Fibroblast of gingiva (primary cell): ENCODE measurements at places on chromosomes 12 and 14.

GRCh38 chr12:106333756-106334155 lies 23.8 kb upstream of the POLR3B start:
- no peak for DNase-seq

GRCh38 chr14:61573321-61573720 lies 122.0 kb upstream of the HIF1A start:
- DNase-seq: no peak

DNA sequence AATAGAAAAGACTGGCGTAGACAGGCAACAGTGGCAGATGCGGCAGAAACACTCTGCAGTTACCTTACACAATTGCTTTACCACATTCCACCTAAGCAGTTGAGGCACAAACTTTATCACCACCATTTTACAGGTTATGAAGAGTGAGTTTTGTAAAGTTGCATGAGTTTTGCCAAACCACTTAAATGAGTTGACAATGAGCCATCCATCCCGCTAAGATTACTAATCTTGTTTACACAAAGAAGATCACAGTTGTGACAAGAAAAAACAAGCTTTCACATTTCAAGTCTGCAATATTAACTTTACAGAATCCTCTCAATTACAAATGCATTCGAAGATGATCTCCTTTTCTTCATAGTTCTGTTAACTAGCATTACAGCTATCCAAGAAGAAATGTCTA lies 1.8 kb downstream of the TMCC3 start:
- DNase-seq: no peak

GRCh38 chr12:100375038-100375735 lies 18.3 kb downstream of the SLC17A8 start:
- peak; percentile 73 for DNase-seq

DNA sequence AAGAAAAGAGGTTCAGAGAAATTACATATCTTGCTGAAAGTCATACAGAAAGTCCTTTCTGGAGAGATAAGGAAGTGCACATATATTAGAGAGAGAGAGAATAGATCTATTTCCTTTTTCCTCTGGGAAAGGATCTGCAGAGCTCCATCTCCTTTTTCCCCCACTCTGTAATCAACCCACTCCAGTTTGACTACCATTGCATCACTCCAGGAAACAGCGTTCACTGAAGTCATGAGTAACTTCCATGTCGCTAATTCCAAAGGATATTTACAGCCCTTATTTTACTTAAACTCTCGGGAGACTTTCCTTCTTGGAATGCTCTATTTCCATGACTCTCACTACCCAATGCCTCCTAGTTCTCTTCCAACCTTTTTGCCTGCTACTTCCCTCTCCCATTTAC lies 72.5 kb upstream of the PARP11 start:
- no peak for DNase-seq

- DNase-seq: peak; percentile 3
Observed at GRCh38 chr12:99767809-99768208, 120.3 kb downstream of the GARIN6 start.

DNA sequence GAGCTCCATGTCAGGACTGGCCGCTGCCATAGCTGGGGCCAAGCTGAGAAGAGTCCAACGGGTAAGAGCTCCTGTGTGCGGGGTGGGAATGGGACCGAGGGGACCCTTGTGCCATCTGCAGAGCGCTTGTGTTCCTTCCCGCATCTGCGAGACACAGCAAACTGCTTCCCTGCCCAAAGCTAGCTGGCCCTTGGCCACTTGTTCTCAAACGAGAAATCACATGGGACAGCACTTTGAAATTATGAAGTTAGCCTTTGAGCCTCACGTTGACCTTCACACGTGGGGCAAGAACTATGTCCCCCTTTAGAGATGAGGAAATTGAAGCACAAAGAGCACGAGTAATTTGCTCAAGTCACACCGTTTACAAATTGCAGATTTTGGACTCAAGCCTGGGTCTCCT lies 30.8 kb downstream of the DEGS2 start:
- no peak for DNase-seq

DNA sequence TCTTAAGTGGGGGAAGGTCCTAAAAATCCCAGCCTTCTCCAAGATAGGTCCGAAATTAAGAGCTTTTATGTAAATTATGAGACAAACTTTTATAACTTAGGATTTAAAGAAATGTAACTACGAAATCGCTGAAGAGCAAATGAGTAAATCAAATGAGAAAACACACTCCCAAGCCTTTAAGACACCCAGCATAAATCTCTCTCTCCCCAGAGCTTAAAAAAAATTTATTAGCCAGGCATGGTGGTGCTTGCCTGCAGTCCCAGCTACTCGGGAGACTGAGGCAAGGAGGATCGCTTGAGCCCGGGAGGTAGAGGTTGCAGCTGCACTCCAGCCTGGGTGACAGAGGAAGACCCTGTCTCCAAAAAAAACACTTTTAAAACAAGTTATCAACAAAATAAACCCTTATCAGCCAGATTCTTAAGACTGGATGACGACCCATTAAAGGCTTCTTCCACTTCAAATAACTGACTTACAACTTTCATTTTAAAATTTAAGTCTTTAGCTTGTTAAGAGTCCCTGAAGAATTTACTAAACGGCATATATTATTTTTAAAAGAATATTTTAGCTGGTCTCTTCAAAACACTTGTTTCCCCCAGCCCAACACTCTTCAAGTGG lies 3.2 kb downstream of the PTGES3 start:
- DNase-seq: no peak

DNA sequence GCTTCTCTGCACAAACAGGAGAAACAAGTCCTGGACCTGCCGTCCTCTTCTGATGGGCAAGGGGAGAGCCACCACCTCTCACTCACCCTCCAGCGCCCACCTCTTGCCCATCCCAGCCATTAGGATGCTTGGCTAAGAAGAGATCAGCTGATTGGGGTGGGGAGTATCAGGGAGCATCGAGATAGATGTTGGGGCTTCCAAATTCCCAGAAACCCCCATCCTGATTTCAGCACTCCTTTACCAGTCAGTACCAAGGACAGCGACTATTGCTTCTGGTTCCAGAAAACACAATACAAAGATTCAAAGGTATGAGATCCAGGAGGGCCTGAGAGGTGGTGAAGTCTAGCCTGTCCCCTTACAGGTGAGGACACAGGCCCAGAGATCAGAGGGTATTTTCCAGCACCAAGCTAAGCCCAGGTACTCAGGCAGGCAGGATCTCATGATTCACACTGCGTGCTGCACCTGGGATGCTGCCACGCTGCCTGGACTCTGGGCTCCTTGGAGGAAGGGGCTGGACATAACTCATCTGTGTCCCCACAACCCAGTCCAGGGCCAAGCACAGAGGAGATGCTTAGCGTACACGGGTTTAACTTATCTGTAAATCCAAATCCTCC lies 76.6 kb downstream of the TUNAR start:
- DNase-seq: no peak

- no peak for DNase-seq
Observed at GRCh38 chr12:92553389-92553788, 149.4 kb upstream of the PLEKHG7 start.

DNA sequence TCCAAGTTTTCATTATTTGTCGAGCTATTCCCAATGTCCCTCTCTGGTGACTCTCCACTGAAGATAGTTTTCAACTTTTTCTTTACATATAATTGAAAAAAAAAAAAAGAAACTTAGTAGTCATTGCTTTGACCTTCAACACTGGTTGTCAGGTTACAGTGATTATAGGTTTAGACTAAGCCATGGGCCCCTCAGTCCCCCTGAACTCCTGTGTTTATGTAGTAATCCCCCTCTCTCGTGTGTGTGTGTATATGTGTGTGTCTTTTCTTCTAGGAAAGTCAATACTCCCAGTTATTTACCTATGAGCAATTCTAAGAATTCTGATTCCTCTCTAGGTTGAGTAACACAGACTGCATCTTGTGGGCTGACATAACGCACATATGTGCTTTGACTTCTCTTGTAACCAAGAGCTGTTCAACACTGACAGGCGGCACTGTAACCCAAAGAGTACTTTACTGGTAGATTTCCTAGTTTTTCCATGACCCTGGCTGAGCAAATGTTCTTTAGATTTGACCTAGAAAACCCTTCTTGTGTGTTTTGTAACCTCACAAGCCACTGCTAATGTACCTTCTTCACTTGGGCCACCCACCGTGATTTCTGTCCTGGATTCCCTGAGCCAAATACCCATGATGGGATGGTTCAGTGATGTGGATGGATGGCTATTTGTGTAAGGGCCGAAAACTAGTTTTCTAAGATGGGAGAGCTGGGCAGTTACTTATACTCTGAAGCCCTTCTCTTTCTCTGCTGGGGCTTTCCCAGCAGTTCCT lies 15.0 kb upstream of the MANSC4 start:
- no peak for DNase-seq

GRCh38 chr12:3704512-3705353 lies 48.2 kb downstream of the CRACR2A start:
- peak; percentile 63 for DNase-seq

- no peak for DNase-seq
Observed at GRCh38 chr12:9851927-9852326, 17.2 kb downstream of the CLEC2B start.

DNA sequence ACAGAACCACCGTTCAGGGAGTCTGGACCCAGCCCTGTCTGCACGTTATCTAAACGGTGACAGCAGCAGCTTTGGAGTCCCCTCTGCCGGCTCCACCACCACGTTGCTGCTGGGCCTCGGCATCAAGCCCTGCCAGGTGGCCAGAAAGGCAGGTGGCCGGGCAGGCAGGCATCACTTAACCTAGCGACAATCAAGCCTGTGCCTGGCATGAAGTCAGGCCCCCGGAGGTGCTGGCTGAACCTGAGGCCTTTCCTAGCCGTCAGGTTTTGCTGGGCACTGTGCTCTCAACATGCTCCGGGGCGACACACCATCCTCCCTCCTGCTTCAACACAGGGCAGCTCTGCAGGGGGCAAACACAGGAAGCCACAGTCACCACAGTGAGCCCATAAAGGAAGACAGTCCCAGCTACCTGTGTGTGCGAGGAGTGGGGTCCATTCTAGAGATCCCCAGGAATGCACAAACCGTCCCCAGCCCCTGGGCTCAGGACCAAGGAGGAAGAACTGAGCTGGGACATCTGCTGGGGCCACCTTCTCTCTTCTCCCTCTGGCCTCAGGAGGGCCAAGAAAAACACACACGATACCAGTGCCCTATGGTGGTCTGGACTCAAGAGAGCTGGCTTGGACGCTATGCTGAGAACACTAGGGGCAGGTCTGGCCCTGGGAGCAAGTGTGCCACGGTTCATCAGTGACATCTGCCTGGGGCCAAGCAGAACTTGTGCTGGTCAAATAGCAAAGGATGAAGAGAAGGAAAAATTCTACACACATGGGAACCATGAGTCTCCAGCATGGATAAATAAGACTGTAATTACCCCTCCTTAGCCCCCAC lies 44.7 kb downstream of the CCDC88C start:
- no peak for DNase-seq

GRCh38 chr12:26367991-26368730 lies 172.8 kb downstream of the SSPN start:
- no peak for DNase-seq

DNA sequence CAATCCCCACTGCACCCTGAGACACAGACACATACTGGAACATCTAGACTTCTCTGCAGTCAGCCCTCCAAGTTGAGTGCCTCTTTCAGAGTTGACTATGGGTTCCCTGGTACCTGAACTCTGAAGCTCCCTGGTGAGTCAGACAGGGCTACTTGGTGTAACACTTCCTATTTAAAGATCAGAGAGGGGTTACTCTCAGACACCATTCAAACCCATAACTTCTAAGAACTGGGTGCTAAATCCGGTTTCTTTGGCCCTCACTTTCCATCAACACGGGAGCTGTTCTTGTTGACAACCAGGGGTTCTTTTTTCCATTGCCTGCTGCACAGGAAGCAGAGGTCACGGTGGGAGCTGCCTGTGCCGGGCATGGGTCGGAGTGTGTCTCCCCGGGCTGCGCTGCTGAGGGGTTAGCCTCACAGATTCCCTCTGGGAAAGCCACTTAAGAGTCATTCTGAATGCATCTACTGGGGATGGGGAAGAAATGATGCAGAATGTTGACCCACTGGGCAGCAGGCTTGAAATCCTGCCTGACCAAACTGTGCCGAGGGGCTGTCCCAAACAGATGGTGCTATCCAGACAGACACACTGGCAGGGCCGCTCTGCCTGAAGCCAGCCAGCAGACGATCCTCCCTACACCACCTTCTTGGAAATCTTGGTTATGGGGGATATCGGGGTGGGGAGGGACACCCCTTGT lies 74.1 kb downstream of the PITPNM2 start:
- DNase-seq: no peak

GRCh38 chr12:27229367-27229766 lies 14.7 kb upstream of the STK38L start:
- no peak for DNase-seq
